HS-5 (cell line): ENCODE measurements at places on chromosomes 2 and 18.

GRCh38 chr2:96618596-96619283 is 19.4 kb downstream of the KANSL3 start:
- DNase-seq = peak; percentile 98

- DNase-seq = no peak
These were observed 93.5 kb downstream of the NFATC1 start for GRCh38 chr18:79489051-79489898.

- no peak for DNase-seq
These were observed 89.4 kb downstream of the DGKD start for GRCh38 chr2:233443511-233444183.

- DNase-seq = no peak
These were observed 32.8 kb upstream of the ACKR3 start for GRCh38 chr2:236536727-236537398.

DNA sequence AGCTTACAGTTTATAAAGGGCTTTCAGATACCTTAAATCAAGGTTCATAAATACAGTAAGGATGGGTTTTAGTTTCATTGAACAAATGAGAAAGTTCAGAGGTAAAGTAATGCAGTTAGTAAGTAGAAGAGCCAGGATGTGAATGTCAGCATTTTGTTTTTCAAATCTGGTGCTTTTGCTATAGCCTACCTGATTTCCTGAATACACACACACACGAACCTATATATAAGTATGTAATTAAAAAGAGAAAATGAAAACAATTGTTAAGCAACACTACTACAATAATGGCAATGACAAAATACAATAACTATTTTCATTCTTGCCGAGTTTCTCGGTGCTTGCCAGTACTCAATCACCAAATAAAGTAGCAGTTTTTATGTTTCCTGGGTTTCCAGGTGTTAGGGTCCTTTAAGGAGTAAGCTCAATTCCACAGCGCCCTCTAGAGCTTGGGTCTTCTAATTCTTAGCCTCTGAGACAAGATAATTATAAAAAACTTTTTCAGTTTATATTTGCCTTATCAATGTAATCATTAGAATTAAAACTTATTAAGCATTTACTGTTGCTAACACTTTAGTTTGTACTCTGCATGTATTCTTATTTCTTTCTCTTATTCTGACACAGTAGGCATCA is 512.9 kb upstream of the ACVR2A start:
- no peak for DNase-seq

- DNase-seq = no peak
These were observed 104.0 kb upstream of the REV1 start for GRCh38 chr2:99593692-99594427.

DNA sequence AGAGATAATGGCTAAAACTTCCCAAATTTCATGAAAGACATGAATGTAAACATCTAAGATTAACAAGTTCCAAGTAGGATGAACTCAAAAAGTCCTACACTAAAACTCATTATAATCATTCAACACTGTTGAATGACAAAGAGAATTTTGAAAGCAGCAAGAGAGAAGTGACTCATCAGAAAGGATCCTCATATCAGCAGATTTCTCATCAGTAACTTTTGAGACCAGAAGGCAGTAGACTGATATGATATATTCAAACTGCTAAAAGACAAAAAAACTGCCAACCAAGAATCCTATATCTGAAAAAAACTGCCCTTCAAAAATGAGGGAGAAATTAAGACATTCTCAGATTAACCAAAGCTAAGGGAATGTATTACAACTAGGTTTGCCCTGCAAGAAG is 130.6 kb upstream of the OTX1 start:
- DNase-seq = no peak

GRCh38 chr2:44886414-44886813 is 55.1 kb upstream of the SIX3 start:
- DNase-seq = no peak

GRCh38 chr2:132871831-132872230 is 201.8 kb upstream of the LYPD1 start:
- DNase-seq = no peak

DNA sequence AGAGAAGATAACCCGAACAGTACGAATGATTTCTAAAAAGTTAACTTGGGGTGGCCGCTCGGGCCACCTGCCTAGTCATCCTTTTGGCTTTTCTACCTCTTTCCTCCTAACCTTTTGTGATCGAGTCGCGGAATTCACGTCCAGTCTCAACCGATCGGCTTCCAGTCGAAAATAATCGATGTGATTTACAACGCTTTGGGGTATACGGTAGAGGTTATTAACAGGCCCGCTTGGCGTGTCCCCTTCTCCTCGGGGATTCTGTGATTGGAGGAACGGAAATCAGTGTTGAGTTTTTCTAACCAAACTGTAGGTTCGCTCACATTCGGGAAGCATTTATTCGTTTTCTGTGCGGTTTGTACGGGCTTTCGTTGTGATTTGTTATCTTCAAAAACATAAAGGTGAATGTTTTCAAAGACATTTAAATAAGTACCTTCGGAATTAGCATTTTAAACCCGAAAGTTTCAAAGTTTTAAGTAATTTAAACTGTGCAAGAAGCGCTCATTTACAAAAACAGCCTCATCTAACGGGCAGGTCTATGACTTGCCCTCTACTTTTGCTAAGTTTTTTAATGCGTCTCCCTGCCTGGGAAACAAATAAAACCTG is 588 bp upstream of the FOXI3 start:
- DNase-seq = no peak

DNA sequence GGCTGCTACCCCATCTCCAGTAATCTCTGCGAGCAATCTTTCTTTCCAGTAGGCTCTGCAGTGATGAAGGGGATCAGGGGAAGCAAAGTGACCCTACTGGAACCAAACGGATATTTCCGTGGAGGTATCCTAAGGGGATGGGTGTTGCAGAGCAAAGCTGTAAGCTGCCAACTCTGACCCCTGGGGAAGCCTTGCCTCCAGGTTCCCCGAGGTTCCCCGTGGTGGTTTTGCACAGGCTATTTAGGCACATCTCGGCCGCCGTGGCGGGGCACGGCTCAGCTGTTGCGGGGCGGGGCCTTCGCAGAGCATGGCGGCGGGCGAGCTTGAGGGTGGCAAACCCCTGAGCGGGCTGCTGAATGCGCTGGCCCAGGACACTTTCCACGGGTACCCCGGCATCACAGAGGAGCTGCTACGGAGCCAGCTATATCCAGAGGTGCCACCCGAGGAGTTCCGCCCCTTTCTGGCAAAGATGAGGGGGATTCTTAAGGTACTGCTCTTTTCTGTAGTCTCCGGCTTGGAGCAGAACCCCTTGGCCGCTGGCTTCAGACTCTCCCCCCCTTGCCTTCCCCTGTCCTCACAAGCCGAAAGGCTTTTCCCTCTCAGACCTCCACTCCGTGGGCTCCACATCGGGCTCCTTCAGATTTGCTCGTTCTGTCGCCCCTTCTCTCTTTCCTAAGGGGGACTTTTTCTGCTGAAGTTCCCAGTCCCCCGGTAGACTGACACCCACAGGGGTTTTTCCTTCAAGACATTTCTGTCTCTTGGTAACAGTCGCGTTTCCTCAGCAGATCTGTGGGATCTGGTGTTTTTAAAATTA is at the start of gene COMMD1:
COMMD1 (plus strand) TSS at position 303 of the 814 bp plus-strand sequence; CDS start at position 308, 5 bp downstream.
- no peak for DNase-seq

- no peak for DNase-seq
These were observed 98.2 kb downstream of the EIPR1 start for GRCh38 chr2:3279236-3279960.

DNA sequence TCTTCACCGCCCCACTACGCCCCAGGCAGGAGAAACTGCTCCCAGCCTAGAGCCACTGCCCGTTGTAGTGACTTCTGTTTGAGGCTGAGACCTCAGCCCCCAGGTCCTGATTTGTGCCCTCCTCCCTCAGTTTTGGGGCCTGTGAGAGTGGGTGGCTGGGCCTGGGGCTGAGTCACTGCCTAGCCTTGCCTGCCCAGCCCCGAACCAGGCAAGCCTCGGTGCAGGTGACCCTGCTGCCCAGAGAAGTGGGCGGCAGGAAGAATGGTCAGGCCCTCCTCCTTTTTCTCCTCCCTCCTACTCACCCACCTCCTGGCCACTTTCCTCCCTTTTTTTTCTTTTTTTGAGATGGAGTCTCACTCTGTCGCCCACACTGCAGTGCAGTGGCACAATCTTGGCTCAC is 66.6 kb downstream of the ZFP36L2 start:
- no peak for DNase-seq

DNA sequence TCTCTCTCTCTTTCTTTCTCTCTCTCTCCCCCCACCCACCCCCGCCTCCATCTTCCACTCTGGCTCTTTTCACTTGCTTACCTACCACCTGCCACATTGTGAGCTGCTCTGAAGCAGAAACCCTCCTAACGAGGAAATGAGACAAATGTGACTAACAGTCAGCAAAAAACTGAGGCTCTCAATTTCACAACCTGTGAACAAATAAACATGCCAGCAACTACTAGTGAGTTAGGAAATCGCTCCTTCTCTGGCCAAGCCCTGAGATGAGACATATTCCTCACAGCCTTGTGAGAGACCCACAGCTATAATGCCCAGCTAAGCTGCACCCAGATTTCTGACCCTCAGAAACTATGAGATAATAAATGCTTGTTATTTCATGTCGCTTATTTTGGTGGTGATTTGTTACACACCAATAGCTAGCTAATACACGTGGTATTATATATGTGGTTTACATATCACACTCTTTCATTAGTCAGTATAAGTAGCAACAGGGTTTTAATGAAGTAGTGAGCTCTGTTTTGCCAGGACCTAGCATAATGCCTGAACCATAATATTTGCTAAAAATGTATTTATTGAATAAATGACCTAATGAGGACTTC is 8.4 kb upstream of the ZNF521 start:
- DNase-seq = no peak

- DNase-seq = no peak
These were observed 155.0 kb downstream of the PLCL1 start for GRCh38 chr2:197959383-197959782.

DNA sequence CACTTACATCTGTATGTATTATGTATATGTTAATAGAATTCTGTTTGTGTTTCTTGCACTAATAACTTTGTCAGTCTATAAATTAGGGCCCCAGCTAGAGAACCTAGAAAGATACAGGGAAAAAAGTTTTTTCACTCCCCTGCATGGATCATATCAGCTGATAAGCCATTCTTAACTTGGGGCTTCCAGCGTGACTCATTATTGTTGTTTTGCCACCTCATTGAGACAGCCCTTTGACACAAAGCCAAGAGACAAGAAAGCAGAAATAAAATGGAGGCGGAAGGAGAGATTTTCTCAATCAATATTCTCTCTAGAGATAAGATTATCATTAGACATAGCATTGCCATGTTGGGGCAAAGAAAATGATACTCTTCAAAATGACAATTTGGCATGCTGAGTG is 93.4 kb downstream of the AKAIN1 start:
- DNase-seq = no peak

- DNase-seq = peak; percentile 88
These were observed 5.1 kb upstream of the PAX8 start for GRCh38 chr2:113283704-113284284.

- peak; percentile 69 for DNase-seq
These were observed 81.0 kb upstream of the RBMS1 start for GRCh38 chr2:160574468-160575140.

- DNase-seq = no peak
These were observed 95.3 kb downstream of the MREG start for GRCh38 chr2:215917953-215918620.

GRCh38 chr2:167575276-167575675 is 672.1 kb downstream of the STK39 start:
- no peak for DNase-seq

DNA sequence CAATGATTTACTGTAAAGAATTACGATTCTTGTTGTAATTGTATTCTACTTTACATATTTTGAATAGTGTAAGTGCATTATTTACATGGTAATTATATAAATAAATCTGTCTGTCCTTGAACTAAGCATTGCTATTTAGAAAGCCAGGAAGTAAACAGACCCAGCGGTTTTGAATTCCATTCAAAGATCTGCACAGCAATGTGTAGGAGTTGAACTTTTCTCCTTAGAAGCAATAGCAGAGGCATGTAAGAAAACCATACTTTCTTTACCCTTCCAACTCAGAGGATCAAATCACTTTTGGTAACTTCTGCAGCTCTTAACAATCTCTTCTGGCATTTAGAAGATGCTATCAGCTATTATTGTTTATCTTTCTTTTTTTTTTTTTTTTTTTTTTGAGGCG is 109.2 kb upstream of the VRK2 start:
- no peak for DNase-seq

DNA sequence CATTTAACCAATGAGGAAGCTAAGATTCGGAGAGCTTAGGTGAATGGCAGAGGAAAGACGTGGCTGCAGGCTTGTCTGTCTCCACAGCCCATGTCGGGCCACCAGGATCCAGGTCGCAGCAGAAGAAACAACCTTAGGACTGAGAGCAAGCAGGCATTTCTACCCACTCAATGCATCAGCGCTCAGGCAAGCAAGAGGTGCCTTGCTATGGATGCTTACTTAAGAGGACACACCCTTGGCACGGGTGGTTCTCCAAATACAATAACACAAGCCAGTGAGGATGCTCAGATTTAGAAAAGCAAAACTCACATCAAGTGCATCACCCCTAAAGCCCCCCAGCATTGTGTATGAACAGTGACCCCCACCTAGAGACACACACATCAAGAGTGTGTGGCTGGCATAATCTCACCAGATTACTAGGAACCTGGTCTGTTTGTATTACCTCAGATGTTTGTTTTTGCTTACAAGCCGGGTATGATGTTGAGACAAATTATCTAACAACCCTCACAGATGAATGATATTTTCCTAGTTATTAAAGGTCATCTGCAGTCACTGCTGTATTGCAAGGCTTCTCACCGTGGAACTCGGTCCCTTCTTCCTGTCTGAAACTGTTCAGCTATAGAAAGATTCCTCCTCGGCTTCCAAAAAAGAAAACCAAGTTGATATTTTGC is 34.2 kb upstream of the NPAS2 start:
- DNase-seq = no peak

DNA sequence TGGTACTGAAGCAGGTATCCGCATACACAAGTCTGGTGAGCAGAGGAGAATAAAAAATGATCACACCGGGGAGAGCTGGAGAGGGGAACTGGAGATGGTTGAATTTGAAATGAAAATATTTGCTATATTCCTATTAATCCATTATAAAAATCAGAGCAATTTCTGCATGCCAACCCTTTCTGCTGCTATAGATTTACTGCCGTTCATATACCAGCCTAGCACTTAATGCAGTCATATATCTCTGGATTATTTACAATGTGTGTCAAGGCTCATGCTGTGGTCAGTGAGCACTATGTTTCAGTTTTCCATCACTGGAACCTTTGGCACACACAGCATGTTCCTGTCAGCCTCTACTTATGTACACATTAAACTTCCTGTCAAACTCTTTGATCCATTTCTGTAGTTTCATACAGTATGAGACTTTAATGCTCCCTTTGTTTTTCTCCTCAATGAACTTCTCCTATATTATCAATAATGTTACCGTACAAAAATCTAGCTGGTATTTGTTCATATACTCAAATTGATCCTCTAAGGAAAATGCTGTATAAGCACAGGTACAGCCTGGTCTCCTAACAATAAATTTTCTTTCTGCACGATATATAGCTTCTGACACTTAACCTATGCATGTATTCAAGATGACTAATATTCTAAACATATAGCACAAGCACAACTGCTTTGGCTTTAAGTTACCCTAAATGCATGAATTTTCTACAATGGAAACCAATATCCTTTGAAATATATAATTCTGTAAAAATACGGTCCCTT is 36.7 kb downstream of the FANCL start:
- no peak for DNase-seq
